ENCODE measurements at places on chromosomes 5 and 9. TPM values are rescaled to one million over a fixed set of nuclear protein-coding genes. Genes with fewer than 3 reads are reported as not detected.

Gene SLC4A9
- total RNA-seq, result 1.2 TPM

Gene IL4
- total RNA-seq, result not detected

GRCh38 chr5:64569858-64570257 lies 64.0 kb downstream of the RGS7BP start:
- no peaks in the 10 kb centered on the region for H3K36me3 ChIP-seq
- no peak overlapping the region for H3K4me3 ChIP-seq
- DNase-seq, result no peak
- peaks cover 5% of the 10 kb centered on the region for H3K4me1 ChIP-seq
- H3K27ac ChIP-seq, result no peak overlapping the region

Gene CCDC152
- 2.4 TPM for total RNA-seq

DNA sequence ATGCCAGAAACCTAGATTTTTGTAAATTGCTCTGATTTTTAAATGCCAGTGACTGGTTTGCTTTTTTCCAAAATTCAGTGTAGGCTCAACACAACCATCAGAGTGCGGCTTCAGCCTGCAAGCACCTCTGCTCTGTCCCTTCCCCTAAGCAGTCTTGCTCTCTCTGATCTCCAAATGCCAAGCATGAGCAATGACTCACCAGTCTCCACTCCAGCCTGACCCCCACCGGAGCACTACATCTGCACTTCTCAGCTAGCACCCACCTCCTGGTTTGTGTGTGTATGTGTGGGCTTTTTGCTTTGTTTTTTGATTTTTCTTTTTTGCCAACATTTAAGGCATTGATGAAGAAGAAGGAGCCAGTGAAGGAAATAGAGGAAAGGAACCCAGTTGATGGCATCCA lies 61.4 kb upstream of the ADRA1B start:
- DNase-seq, result no peak
- no peak overlapping the region for H3K27ac ChIP-seq
- H3K27me3 ChIP-seq, result no peaks in the 10 kb centered on the region
- H3K4me1 ChIP-seq, result no peaks in the 10 kb centered on the region

Gene ADGRD2
- 0.31 TPM for total RNA-seq

Gene PTGER4
- total RNA-seq, result 10.4 TPM

DNA sequence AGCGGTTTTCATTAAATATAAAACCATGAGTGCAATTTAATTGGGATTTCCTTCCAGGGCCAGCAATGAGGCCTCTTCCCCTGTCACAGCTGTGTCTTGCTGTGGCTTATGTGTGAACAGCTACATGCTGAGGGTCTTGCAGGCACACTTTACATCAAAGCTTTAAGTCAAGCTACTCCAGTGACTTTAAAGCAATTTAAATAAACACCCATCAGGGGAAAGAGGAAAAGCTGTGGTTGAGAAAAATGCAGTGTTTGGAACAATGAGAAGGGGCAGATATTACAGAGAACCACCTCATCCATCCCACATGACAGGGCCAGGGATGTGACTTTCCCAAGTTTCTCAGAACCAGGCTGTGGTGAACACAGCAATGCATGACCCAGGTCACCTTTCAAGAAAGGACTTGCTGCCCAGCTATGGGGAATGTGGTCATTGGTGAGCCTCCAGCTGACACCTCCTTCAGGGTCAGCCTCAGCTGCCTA lies 115.9 kb upstream of the LPAR1 start:
- H3K4me3 ChIP-seq, result no peak overlapping the region
- no peak overlapping the region for H3K27ac ChIP-seq
- no peak for DNase-seq
- no peaks in the 10 kb centered on the region for H3K4me1 ChIP-seq

Gene PCDHGA4
- 14.2 TPM for total RNA-seq

DNA sequence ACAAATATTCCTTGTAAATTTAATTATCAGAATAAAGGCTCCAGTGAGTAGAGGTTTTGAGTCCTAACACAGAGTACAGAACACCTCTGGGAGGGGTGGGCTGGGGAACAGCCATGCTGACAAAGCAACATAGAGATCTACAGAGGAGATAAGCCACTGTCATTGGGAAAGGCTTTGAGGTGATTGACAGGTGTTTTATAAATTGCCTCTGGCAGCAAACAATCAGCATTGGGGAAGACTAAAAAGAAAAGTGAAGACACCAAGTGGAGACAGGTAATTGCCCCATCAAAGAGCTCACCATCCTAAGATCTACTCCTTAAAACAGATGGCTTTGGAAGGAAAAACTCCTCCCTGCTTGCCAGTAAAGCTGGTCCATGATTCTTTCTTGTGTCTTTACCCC lies 189.7 kb upstream of the TLE4 start:
- no peak overlapping the region for H3K4me3 ChIP-seq
- H3K4me1 ChIP-seq, result no peaks in the 10 kb centered on the region
- no peaks in the 10 kb centered on the region for H3K27me3 ChIP-seq
- DNase-seq, result no peak
- no peak overlapping the region for H3K27ac ChIP-seq
- no peaks in the 10 kb centered on the region for H3K36me3 ChIP-seq

- no peaks in the 10 kb centered on the region for H3K27me3 ChIP-seq
- no peaks in the 10 kb centered on the region for H3K4me1 ChIP-seq
- no peak for DNase-seq
- H3K4me3 ChIP-seq, result no peak overlapping the region
- no peaks in the 10 kb centered on the region for H3K36me3 ChIP-seq
These were observed 2293.3 kb upstream of the C9orf72 start for GRCh38 chr9:29866556-29866955.

DNA sequence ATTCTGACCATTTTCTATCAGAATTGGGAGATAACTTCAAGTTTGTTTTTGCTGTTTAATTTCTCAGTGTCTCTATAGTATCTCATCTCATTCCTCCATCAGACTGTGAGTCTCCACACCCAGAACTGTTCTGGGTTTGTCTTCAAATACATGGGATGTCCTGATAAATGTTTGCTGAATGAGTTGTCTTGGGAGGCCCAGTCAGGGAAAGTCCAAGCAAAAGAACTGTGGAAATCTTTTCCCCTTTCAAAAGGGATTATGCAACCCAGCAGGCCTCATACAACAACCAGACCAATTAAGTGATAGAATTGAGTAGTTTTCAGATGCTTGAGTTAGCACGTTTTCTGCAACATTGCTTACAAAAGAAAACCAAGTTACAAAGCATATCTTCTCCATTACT lies 324.4 kb downstream of the BRINP1 start:
- no peak overlapping the region for H3K4me3 ChIP-seq
- no peaks in the 10 kb centered on the region for H3K36me3 ChIP-seq
- no peaks in the 10 kb centered on the region for H3K4me1 ChIP-seq
- no peaks in the 10 kb centered on the region for H3K27me3 ChIP-seq

DNA sequence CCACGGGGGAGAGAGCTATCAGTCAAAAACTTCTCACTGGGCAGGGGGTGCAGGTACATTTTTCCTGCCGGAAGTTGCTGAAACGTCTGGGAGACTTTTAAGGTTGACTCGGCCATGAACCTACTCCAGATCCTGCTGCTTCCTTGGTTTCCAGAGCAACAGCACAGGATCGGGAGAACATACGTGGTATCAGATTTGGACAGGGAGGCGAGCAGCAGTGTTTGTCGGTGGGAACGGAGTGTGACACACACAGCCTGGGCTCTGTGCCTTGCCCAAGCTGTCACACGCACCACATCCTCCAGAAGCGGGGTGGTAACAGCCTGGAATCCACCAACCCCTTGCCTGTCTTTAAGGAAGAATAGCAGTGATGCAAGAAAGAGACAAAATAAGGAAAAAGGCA lies 276.5 kb downstream of the SLIT3 start:
- no peaks in the 10 kb centered on the region for H3K27me3 ChIP-seq
- H3K36me3 ChIP-seq, result no peaks in the 10 kb centered on the region
- H3K4me1 ChIP-seq, result no peaks in the 10 kb centered on the region
- no peak overlapping the region for H3K27ac ChIP-seq
- H3K4me3 ChIP-seq, result no peak overlapping the region
- DNase-seq, result peak; percentile 16

- H3K36me3 ChIP-seq, result no peaks in the 10 kb centered on the region
- no peaks in the 10 kb centered on the region for H3K4me1 ChIP-seq
- no peak for DNase-seq
- no peak overlapping the region for H3K27ac ChIP-seq
- no peak overlapping the region for H3K4me3 ChIP-seq
These were observed 49.2 kb downstream of the KCTD16 start for GRCh38 chr5:144219869-144220268.

Gene CTSV
- total RNA-seq, result 319 TPM

- no peaks in the 10 kb centered on the region for H3K4me1 ChIP-seq
- no peaks in the 10 kb centered on the region for H3K27me3 ChIP-seq
- no peak overlapping the region for H3K4me3 ChIP-seq
- H3K27ac ChIP-seq, result no peak overlapping the region
- no peaks in the 10 kb centered on the region for H3K36me3 ChIP-seq
These were observed 49.9 kb downstream of the PRUNE2 start for GRCh38 chr9:76856016-76856415.

DNA sequence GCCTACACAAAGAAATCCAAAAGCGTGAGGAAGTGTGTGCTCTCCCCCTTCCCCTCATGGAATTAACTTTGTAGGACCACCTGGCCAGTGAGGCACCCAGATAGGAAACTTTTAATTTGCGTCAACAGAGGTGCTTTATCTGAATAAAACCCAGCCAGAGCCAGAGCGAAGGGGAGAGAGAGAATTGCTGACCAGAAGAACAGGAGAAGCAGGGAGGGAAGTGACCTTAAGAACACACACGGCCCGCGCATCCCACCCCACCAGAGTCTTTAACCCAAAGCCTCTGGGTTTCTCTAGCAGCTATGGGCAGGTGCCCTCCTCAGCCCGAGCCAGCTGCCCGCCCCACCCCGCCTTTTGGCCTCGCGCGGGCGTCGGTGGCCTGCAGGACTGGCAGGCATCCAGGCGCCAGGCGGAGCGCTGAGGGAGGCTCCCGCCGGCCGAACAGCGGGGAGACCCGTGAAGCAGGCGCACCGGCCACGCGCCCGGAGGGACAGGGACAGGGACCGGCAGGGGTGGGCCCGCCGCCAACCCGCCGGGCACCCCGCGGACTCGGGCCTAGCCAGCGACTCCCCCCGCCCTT lies 580 bp downstream of the ERAP1 start:
- H3K36me3 ChIP-seq, result no peaks in the 10 kb centered on the region
- H3K27me3 ChIP-seq, result no peaks in the 10 kb centered on the region
- H3K4me3 ChIP-seq, result peak overlapping the region; percentile 92
- H3K4me1 ChIP-seq, result peaks cover 8% of the 10 kb centered on the region
- H3K27ac ChIP-seq, result peak overlapping the region; percentile 99
- peak; percentile 77 for DNase-seq

- H3K27ac ChIP-seq, result no peak overlapping the region
- no peaks in the 10 kb centered on the region for H3K36me3 ChIP-seq
- no peak for DNase-seq
- no peaks in the 10 kb centered on the region for H3K27me3 ChIP-seq
- no peak overlapping the region for H3K4me3 ChIP-seq
These were observed 40.8 kb upstream of the LARP1 start for GRCh38 chr5:154714266-154714986.

DNA sequence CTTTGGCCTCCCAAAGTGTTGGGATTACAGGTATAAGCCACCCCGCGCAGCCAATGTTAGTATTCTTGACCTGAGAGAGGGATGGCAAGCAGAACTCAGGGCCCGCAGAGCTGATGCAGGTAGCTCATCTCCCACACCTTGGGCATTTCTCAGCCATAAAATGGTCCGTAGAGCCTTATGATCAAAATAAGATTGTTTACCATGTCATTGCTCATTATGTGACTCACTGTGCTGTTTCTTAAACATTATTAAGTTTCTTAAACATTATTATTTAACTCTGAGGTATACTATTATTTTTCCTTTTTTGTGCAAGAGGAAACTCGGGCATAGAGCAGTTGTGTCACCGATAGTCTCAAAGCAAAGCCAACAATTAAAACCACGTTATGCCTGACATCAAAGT lies 42.4 kb upstream of the POU4F3 start:
- H3K4me3 ChIP-seq, result no peak overlapping the region
- no peak for DNase-seq
- H3K36me3 ChIP-seq, result no peaks in the 10 kb centered on the region
- H3K27me3 ChIP-seq, result no peaks in the 10 kb centered on the region
- H3K27ac ChIP-seq, result no peak overlapping the region
- no peaks in the 10 kb centered on the region for H3K4me1 ChIP-seq

DNA sequence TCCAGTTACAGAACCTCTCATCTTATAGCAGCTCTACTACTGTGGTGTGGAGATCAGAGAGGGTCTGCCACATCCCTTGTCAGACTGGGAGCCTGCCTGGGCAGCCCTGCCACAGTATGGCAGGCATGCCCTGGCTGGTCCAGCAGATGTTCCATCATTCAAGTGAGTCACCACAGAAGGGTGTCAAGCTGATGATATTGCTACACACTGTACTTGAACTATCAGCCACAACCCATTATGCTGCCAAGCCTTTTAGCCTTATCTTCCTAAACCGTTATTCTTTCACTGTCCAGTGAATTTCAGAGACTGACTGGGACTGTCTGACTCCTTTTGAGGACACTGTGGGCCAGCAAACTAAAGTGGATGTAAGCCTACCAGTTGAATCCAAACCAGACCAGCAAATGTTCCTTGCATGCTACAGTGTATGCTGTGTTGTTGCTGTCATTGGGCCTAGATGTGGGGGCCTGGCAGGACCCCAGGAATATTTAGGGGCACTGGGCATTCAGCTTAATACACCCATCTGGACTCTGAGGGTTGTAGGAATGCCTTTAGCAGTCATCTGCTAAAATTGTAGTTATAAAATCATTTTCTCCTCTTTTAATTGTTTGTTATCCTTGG lies 202.6 kb downstream of the NR3C1 start:
- H3K4me1 ChIP-seq, result no peaks in the 10 kb centered on the region
- H3K36me3 ChIP-seq, result no peaks in the 10 kb centered on the region
- no peak for DNase-seq
- H3K27me3 ChIP-seq, result no peaks in the 10 kb centered on the region
- H3K4me3 ChIP-seq, result no peak overlapping the region

Gene HBEGF
- total RNA-seq, result 23.9 TPM

DNA sequence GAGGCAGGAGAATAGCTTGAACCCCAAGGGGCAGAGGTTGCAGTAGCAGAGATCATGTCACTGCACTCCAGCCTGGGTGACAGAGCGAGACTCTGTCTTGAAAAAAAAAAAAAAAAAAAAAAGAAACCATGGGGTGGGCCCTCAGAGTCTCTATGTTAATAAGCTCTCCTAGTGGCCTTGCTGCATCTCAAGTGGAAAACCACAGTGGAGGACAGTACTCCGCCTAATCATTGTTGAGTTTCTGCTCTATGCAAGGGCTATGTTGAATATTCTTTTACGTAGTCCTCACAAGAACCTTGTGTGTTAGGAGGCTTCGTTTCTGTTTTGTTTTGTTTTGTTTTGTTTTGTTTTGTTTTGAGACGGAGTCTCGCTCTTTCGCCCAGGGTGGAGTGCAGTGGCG lies 48.9 kb downstream of the TJP2 start:
- H3K4me3 ChIP-seq, result no peak overlapping the region
- no peak overlapping the region for H3K27ac ChIP-seq
- no peaks in the 10 kb centered on the region for H3K36me3 ChIP-seq
- no peak for DNase-seq
